ENCODE measurements at places on chromosomes 12 and 14. TPM values are rescaled to one million over a fixed set of nuclear protein-coding genes. Genes with fewer than 3 reads are reported as not detected.

Gene KRT74
- total RNA-seq, result not detected

GRCh38 chr12:89414322-89414721, 62.0 kb upstream of the DUSP6 start:
- DNase-seq, result no peak

DNA sequence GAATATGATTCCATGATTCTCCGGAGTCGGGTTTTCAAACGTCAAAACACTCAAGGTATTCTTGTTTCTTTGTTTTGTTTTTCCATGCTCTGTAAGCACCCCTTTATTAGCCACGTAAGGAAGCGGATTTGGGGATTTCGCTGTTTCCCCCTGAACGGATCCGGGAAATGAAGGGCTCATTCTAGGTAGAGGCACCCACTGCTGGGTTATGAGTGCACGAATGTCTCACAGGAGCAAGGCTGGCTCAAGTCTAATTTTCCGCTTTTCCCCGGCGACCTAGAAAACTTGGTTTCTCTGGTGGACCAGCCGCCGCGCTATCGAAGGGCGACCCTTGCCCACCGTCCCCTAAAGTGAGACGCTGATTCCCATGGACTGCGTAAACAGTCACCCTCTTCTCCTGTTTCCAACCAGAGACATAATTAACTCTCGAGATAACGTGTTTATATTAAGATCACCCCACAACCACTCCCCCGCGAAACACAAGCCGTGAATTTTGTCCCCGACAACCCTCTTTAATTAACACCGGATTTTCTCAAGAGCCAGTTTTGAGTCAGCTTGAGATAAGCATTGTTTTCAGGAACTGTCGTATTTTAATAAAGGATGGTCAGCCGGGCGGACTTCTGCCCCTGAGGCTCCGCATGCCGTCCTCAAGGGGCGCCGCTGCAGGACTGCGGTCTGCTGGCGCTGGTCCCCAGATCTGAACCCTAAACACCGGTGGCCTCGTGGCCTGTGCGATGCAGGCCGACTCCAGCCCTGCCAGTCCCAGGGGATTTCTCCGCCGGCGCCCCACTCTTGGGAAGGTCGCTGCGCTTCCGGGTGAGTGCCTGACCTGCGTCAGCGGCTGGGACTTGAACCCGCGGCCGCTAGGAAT, 515 bp upstream of the ABCC9 start:
- DNase-seq, result no peak

GRCh38 chr12:6235906-6236640, 35.9 kb downstream of the CD9 start:
- no peak for DNase-seq

- DNase-seq, result no peak
These were observed 25.5 kb upstream of the BATF start for GRCh38 chr14:75496755-75497154.

GRCh38 chr14:103378038-103378854, 7.0 kb upstream of the MARK3 start:
- no peak for DNase-seq

- no peak for DNase-seq
These were observed 834 bp downstream of the ARHGEF25 start for GRCh38 chr12:57611827-57612710.

Gene CMKLR1
- total RNA-seq, result not detected

GRCh38 chr12:12610711-12611110, 965 bp upstream of the CREBL2 start:
- no peak for DNase-seq

Gene CLEC2A
- not detected for total RNA-seq

- DNase-seq, result no peak
These were observed 97.1 kb downstream of the ALG10 start for GRCh38 chr12:34119366-34119765.

GRCh38 chr14:71361336-71361735, 454.1 kb downstream of the PCNX1 start:
- no peak for DNase-seq

- DNase-seq, result no peak
These were observed 334.1 kb upstream of the MGAT4C start for GRCh38 chr12:86590296-86590695.

DNA sequence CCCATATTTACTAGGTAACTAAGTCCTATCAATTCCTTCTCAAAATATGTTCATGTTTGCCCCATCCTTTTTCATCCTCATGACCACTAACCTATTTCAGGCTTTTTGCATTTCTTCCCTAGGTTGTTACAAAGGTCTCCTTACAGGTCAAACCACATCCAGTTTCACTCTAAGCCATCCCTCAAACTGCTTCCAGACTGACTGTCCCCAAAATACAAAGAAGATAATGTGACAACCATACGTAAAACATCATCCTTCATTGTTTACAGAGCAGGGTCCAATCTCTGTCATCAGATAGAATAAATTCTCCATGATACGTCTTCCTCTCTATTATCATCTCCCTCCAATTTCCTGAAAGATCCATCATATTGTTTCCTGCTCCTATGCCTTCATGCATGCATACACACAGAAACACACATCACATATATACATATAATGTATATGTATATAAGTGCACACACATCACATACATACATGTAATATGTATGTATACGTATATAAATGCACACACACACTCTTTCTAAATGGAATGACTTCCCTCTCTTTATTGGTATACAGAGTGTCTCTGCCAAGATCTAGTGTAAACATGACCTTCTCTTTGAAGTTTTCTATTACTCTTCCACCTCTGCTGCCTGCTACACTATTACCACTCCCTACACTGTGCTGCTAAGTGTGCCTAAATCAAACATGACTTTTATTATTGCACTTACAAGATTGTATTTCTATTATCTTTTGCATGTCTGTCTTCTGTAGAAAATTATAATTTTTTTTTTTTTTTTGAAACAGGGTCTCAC, 30.7 kb upstream of the EPS8 start:
- DNase-seq, result no peak
